Activated T-cell treated with anti-CD3 and anti-CD28 coated beads, Interleukin-2, amount 50 U/mL, for 72 hours (primary cell): ENCODE measurements at places on chromosomes 7 and 10. TPM values are rescaled to one million over a fixed set of nuclear protein-coding genes. Genes with fewer than 3 reads are reported as not detected.

The KLF14 gene
- 0.09 TPM for total RNA-seq

The NYAP1 gene
- total RNA-seq = 0.67 TPM

- no peaks in the 10 kb centered on the region for H3K4me1 ChIP-seq
- H3K27me3 ChIP-seq = no peaks in the 10 kb centered on the region
- H3K36me3 ChIP-seq = no peaks in the 10 kb centered on the region
- H3K4me3 ChIP-seq = no peak overlapping the region
These were observed 238.7 kb downstream of the CDK14 start for GRCh38 chr7:90834771-90835170.

GRCh38 chr7:131164025-131164925, 163.4 kb upstream of the MKLN1 start:
- no peaks in the 10 kb centered on the region for H3K36me3 ChIP-seq
- H3K4me3 ChIP-seq = no peak overlapping the region
- no peak for DNase-seq

- H3K27ac ChIP-seq = no peak overlapping the region
- H3K36me3 ChIP-seq = no peaks in the 10 kb centered on the region
- no peak overlapping the region for H3K4me3 ChIP-seq
- no peaks in the 10 kb centered on the region for H3K4me1 ChIP-seq
- peaks cover 6% of the 10 kb centered on the region for H3K27me3 ChIP-seq
These were observed 61.6 kb upstream of the OPALIN start for GRCh38 chr10:96420228-96421009.

DNA sequence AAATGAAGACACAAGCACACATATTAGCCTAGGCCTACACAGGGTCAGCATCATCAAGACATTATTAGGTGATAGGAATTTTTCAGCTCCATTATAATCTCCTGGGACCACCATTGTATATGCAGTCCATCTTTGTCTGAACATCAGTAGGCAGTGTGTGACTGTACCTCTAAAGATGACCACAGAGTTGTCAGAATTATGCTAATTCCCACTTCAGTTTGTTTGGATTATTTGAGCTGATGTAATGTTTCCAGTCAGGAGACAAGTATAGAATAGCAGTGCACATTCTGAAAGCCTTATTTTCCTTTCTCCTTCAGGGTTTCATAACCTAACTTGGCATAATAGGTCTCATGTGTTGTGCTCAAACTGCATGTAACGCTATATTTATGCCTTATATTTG, 306.4 kb downstream of the NXPH1 start:
- H3K4me1 ChIP-seq = no peaks in the 10 kb centered on the region
- no peak for DNase-seq
- no peaks in the 10 kb centered on the region for H3K27me3 ChIP-seq
- no peaks in the 10 kb centered on the region for H3K36me3 ChIP-seq
- no peak overlapping the region for H3K4me3 ChIP-seq

DNA sequence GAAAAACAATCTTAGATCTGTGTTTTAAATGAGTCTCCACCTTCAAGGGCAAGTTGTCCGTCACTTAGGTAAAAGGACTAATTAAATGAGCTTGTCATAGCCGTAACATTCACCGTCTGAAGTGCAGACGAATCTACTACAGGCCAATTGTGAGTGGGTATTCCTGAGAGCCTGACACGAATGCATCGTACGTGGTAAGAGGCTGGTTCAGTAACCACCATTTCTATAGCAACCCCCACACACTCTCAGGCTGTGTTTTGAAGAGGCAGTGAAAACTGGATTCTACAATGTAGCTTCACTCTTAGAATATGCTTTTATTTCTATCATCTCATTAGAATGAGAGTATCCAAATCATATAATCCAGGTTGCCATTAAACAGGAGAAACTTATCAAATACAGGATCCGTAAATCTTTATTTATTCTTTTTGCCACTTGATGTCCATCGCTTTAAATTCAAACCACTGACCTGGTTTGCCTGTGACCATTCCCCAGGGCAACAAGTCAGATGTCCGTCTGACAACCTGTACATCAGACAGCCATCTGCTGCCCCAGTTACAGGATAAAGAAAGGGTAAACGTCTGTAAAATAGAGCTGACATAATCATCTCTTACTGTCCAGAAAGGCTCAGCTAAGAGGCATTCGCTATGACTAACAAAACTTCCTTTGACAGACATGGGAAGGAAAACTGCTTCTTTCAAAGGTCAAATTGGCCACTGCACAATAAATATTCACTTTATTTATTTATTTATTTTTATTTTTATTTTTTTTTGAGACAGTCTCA, 70.3 kb upstream of the NMT2 start:
- no peak overlapping the region for H3K27ac ChIP-seq
- H3K36me3 ChIP-seq = no peaks in the 10 kb centered on the region
- H3K27me3 ChIP-seq = no peaks in the 10 kb centered on the region
- peak overlapping the region; percentile 41 for H3K4me3 ChIP-seq

DNA sequence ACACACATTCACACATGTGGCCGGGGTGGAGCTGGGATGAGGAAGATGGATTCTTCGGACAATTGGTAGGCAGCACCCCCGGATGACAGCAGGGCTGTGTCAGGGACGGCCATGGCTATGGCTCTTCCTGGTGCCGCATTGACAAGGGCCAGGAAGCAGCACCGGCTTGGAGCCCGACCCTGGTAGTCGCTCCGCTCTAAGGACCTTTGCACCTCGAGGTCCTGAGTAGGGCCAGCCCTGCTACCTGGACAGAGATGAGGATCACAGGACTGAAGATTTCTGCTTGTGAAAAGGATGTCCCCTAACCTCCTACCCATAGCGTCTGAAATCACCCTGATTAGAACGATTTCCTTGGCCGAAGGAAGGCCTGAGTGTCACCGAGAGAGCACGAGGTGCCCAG, 134.1 kb downstream of the ADARB2 start:
- no peaks in the 10 kb centered on the region for H3K36me3 ChIP-seq
- H3K4me1 ChIP-seq = peaks cover 5% of the 10 kb centered on the region
- H3K27me3 ChIP-seq = peaks cover 15% of the 10 kb centered on the region
- H3K4me3 ChIP-seq = no peak overlapping the region
- H3K27ac ChIP-seq = no peak overlapping the region

- H3K4me3 ChIP-seq = no peak overlapping the region
- H3K36me3 ChIP-seq = no peaks in the 10 kb centered on the region
- peaks cover 12% of the 10 kb centered on the region for H3K27me3 ChIP-seq
- peaks cover 6% of the 10 kb centered on the region for H3K4me1 ChIP-seq
- no peak overlapping the region for H3K27ac ChIP-seq
These were observed 245.0 kb downstream of the WDR37 start for GRCh38 chr10:1301143-1301542.
